ENCODE measurements at places on chromosomes 12 and 14.
A peak's percentile ranks its signal among the peaks of the same experiment; 100 is the strongest.

- no peak for DNase-seq
Measured at GRCh38 chr12:118065380-118065779, 4.4 kb upstream of the WSB2 start.

DNA sequence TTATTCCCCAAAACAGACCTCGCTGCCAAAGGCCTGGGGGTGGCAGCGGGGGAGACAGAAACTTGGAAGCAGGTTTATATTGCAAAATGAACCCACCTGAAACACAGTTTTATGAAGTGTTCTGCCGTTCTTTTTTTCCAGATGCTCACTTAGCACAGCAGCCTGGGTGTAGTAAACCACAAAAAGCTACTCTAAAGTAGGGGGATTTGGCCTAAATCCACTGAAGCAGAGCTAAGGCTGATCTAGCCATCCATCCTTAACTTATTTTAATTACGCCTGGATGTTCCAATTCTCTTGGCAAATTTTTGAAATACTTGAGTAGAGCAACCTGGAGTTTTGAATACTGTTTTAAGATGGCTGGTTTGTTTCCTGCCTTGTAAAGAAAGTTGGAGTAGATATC is 121.2 kb downstream of the GPR135 start:
- no peak for DNase-seq

GRCh38 chr12:49707812-49708147 is 575 bp upstream of the FMNL3 start:
- no peak for DNase-seq

DNA sequence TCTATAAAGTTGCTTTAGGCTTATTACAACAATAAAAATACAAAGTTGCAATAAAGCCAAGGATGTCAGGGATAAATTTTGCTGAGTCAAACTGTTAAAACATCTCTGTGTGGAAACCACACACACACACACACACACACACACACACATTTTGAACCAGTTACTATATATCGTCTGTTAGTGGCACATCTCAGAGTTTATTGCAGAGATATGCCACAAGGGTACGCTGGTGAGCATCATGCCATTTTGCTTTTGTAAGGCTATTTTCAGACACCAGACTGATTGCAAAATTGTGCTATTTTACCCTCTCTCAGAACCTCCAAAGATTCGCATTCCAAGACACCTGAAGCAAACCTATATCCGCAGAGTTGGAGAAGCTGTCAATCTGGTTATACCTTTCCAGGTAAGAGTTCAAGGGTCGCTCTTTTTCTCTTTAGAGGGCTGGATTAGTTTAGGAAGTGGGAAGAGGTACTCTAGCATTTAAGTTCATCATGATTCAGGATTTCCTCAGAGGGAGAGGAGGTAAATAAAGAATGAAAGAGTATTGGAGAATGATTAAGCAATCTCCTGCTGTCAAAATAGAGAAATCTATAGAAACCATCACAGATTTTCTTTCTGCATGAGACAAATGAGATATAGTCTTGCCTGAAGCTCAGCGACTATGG is 27.3 kb upstream of the CHPT1 start:
- peak; percentile 67 for DNase-seq

DNA sequence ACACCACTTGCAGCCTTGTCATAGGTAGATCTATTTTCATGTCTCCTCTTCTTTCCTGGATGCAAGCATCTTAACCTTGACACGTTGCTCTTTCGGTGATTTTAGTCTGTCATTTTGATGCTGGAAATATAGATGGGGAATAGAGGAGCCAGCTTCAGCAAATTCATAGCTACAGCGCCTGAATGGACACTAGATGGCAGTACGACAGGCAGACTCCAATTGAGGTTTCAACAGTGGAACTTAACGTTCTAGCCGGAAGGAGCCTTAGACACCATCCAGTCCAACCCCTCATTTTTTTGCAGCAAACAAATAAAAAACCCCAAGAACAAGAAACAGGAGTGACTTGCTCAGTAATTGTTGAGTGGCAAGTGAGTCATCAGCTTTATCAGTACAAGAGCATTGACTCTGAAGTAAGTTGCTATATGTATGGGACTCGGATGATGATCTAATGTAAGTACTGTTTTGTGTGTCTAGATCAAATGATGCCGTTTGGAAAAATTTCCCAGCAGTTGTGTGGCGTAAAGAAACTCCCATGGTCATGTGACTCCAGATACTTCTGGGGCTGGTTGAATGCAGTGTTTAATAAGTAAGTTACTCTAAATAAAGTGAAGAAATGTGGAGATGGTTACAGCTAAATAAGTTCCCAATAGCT is 9.0 kb downstream of the DMAC2L start:
- peak; percentile 94 for DNase-seq

Data from fibroblast of lung (primary cell).